ENCODE measurements at places on chromosomes 4 and X.

GRCh38 chr4:151882072-151882803 is 121.4 kb upstream of the GATB start:
- no peak for DNase-seq

DNA sequence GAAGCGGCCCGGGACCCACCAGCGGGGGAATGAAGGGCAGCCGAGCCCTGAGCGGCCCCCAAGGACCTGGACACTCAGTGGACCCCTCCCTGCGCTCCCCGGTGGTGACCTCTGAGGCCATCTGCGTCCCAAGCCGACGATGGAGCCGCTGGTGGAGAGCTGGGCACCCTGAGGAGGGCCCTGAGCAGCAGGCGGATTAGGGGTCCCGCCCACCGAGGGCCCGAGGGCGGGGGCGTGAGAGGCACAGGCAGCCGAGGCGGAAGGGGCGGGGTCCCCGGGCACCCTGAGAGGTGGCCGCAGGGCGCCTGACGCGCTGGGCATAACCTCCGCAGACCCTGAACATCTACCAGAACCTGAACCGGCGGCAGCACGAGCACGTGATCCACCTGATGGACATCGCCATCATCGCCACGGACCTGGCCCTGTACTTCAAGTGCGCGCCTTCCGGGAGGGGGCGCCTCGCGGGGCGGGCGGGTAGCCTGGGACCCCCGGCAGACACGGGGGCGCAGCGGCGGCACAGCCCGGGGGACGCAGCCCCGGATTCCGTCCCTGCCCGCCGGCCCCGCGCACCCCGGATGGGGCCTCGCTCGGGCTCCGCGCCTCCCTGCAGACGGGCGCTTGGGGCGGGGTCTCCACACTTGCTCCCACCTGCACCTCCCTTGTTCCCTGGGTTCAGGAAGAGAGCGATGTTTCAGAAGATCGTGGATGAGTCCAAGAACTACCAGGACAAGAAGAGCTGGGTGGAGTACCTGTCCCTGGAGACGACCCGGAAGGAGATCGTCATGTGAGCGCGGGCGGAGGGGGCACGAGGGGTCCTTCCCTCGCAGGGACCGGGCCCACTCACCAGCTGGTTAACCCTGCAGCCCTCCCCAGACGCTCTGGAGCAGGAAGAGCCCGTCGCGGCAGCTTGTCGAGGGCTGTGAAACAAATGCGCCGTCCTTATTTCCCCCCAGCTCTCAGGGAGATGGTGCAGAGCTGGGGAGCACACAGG is 10.3 kb downstream of the ATP5ME start:
- DNase-seq: peak; percentile 43

GRCh38 chrX:33831211-33831610 is 300.9 kb downstream of the FAM47A start:
- DNase-seq: no peak

GRCh38 chr4:36198068-36198808 is 46.1 kb downstream of the ARAP2 start:
- DNase-seq: no peak

DNA sequence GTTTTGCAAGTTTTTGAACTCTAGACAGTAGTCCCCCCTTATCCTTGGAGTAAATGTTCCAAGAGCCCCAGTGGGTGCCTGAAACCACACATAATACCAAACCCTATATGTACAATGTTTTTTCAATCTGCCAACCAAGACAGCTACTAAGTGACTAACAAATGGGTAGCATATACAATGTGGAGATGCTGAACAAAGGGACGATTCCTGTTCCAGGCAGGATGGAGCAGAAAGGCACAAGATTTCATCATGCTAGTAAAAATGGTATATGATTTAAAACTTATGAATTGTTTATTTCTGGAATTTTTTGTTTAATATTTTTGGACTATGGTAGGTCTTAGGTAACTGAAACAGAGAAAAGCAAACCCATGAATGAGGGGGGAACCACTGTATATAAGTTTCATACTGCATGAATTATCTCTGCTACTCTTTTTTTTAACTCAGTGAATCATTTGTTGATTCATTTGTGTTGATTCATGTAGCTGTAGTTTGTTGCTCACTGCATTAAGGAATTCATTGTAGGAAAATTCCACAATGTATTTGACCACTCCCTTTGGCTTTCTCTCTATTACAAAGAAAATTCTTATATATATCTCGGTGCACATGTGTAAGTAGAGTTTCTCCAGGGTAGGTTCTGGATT is 21.9 kb upstream of the ANXA3 start:
- no peak for DNase-seq

DNA sequence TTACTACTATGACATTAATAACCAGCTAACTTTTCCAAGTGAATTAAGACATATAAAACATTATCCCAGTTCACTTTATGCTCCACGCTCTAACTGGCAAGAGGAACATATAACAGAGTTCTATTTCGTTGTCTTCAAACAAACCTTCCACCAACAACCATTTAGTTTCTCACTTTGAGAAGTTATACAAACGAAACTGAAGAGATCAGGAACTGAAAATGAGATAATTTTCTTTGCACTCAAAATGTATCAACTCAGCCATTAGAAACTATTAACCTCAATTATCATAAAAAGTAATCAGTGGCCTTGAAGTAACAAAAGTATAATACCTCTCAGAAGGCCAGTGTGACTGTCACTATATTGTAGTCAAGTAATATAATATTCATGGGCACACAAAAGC is 70.1 kb downstream of the CHM start:
- peak; percentile 6 for DNase-seq

DNA sequence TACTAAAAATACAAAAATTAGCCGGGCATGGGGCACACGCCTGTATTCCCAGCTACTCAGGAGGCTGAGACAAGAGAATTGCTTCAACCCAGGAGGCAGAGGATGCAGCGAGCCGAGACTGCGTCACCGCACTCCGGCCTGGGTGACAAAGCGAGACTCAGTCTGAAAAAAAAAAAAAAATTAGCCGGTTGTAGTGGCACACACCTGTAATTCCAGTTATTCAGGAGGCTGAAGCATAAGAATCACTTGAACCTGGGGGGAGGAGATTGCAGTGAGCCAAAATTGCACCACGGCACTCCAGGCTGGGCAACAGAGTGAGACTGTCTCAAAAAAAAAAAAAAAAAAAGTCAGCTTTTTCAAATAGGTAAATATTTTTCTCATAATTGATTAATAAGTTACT is 71.9 kb downstream of the WDFY3 start:
- DNase-seq: no peak

GRCh38 chr4:107837776-107838618 is 13.3 kb downstream of the SGMS2 start:
- no peak for DNase-seq

DNA sequence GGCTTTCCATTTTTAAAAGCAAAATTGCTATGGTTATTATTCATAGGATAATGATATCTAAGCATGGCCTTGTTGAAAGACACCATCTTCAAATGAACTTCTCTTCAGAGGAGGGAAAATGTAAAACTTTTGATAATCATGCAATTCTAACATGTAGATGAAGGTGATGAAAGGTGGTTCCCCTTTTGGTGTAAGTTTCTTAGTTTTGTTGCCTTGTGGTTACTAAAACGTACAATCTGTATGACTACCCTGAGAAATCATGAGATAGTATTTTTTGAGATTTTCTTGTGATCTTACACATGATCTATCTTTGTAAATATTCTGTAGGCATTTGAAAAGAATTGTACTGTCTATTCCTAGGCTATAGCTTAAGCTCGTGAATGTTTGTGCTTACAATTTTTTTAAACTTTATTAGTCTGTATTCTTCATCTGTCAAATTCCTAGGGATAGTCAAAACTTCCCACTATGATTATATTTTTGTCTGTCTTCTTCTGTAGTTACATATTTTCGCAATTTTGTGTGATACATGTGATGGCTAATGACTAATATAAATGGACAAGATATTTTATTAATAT is 47.5 kb downstream of the PTPN13 start:
- no peak for DNase-seq
